ENCODE measurements at places on chromosomes 12 and 14.

- no peak for DNase-seq
Observed at GRCh38 chr12:99619389-99620158, 28.0 kb upstream of the GARIN6 start.

DNA sequence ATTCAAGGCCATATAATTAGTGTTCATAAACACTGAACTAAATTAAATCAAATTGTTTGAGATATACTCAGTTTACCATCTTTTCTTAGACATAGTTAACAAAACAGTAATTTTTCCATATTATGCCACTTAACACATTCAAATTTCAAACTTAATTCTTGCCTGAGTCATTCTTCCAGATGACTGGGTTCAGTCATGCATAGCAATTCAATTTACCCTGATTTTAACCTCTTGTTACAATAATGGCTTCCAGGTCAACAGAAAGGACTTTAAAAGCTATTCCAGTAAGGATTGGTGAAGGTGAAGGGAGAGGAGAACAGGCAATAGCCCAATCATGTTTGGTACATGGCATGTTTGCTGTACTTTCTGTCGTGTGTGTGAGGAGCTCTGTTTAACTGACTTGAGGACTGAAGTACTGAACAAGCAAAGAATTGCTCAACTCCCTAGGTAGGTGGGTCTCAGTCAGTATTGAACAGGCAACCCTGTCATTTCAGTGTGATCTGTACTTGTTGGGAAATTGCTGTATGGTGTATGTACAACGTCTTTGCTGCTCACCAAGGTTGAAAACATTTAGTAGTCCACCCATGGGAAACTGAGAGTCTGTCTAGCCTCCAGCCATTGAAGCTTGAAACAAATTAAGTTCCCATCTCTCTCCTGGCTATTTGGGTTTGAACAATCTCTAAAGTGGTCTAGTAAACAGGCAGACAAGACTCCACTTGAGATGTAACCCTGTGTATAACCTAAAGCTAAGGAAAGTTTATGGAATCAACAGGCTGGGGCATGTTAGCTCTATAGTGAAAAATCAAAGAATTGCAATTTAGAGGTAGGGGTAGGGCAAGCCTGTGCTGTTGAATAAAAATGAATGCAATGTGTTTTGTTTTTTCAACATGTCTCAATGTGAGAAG, 327.2 kb downstream of the BTG1 start:
- DNase-seq = no peak

DNA sequence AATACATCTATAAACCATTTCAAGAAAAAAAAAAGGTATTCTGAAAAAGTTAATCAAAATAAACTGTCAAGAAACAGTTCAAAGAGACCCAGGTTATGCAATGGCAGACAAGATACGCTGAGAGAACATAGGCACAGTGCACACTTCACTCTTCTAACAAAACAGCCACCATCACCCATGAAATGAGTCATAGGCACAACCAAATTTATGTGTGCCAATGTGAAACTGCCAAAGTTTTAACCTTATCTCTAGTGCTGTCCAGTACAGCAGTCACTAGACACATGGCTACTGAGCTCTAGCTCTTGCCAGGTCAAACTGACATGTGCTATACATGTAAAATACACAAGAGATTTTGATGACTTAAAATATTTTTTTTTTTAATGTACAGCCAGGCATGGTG, 1.4 kb downstream of the CEP128 start:
- no peak for DNase-seq

DNA sequence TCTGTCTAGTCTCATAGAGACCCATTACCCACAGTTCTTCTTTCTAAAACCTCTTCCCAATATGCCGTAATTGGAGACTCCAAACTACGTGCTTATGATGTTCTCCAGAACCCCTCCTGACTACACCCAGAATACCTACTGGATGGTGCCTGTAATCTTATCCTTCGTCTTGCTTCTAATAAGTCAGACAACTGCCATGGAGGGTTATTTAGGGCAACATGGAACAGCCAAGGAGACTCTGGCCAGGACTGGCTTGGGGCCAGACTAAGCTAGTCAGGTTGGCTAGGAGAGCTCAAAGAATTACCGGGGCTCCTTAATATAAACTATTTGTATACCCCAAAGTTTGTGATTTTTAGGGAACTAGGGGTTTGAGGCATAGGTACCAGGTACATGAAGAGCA, 6.8 kb downstream of the PFKM start:
- DNase-seq = no peak

- DNase-seq = no peak
Observed at GRCh38 chr14:24349742-24350141, 10.0 kb upstream of the RIPK3 start.

- no peak for DNase-seq
Observed at GRCh38 chr12:25981597-25981996, 23.1 kb downstream of the RASSF8 start.

- DNase-seq = peak; percentile 70
Observed at GRCh38 chr14:48771717-48772116, 814.5 kb downstream of the RPS29 start.

GRCh38 chr12:121812921-121813896, 9.4 kb downstream of the SETD1B start:
- DNase-seq = no peak

DNA sequence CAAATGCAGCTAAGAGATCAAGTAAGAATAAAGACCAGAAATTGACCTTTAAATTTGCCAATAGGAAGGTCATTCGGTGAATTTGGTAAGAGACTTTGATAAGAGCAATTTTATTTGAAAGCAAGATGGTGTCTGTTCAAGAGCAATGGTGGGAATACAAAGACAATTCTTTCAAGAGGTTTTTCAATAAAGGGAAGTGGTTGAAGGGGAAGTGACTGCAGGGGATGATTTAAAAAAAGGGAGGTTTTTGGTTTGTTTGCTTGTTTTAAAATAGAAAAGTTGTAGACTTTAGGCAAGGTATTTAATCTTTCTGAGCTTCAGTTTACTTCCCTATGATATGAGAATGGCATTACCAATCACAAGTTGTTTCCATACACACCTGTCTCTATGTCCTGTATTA, 4.3 kb upstream of the APPL2 start:
- no peak for DNase-seq

GRCh38 chr12:89405626-89406345, 53.5 kb upstream of the DUSP6 start:
- DNase-seq = no peak

DNA sequence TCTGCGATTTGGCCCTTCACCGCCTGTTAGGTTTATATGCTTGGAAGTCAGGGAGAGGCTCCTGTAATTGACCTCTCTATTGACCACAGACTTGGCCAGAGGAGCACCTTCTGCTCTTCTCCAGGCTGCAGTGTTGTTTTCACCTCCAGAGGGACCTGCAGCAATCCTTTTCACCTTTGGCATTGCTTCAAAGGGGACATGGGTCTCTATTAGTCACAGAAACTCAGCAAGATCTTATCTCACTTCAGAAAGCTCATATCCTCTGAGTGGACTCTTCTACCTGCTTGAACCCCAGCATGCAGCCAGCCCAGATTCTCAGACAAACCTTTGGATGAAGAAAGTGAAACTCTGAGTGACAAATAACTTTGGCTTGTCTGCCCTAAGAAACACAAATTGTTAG, 339.3 kb downstream of the NRXN3 start:
- no peak for DNase-seq

GRCh38 chr14:74977164-74977900, 21.9 kb upstream of the PGF start:
- DNase-seq = no peak

DNA sequence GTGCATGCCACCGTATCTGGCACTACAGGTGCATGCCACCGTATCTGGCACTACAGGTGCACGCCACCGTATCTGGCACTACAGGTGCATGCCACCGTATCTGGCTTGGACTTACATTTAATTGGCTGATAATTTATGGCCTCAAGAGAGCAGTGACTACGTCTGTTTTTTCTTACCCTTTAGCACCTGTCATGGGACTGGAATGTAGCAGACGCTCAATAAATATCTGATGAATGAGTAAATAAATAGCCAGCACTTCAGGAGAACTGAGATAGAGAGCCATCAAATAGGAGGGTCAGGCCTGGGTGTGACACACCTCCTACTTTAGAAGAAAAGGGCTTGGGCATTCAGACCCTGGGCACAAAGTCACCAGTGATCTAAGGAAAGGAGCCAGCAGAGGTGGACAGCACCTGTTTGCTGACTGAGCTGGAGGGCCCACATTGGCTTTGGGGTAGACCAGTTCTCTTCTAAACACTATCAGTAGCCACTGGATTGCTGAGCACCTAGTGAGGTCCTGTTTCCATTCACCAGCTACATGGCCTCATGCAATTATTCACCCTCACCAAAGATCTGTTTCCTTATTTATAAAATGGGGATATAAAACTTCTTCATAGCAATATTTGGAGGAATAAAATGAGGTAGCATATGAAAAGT, 50.1 kb downstream of the RFX4 start:
- DNase-seq = no peak

- no peak for DNase-seq
Observed at GRCh38 chr12:45368841-45369489, 153.1 kb downstream of the ANO6 start.

DNA sequence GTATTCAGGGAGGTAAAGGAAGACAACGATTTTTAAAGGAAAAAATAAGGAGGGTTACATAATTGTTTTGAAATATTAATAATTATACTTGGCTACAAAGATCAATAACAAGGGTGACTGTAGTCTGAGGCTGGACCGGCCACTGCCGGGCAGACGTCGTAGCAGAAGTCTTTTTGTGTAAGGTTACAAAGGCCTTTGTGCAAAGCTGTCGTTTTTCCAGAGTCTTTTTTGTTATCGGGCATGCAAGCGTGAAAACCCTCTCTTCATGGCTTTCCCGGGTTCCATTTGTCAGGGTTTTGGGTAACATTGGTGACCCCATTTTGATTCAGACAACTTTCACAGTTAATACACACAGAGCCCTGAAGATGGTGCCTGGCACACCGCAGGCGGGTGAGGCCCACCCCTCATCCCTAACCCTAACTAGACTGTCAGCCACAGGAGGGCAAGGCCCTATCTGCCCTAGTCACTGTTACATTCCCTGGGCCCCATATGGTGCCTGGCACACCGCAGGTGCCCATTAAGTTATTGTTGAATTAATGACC, 31.3 kb downstream of the RILPL1 start:
- DNase-seq = no peak

GRCh38 chr12:90621927-90622326, 333.0 kb downstream of the CCER1 start:
- no peak for DNase-seq

DNA sequence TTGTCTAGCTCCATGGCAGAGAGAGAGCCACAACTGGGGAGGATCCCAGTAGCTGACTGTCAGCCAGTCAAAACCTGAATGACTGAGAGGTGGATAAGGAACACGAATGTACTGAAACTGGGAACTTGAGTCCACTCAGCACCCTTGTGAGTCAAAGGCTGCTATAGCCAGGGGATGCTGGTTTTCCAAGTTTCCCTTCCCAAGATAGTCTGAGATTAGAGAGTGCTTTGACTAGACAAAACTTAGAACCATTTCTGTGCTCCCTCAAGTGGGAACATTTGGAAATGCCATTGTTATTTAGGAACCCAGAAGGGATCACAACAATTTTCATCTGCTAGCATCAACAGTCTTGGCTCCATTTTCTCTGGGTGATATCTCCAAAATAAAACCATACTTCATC, 4.0 kb downstream of the PRKAG1 start:
- no peak for DNase-seq

DNA sequence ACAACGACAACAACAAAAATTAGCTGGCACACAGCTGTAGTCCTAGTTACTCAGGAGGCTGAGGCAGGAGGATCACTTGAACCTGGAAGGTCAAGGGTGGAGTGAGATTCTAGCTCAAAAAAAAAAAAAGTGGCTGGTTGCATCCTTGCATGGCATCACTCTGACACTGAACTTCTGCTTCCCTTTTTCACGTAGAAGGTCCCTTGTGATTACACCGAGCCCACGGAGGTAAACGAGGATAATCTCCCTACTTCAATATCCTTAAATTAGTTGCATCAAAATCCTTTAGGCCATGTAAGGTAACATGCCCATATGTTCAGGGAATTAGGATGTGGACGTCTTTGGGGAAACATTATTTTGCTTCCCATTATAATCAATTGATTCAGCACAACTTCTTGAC, 4.0 kb upstream of the PPP4R4 start:
- no peak for DNase-seq

DNA sequence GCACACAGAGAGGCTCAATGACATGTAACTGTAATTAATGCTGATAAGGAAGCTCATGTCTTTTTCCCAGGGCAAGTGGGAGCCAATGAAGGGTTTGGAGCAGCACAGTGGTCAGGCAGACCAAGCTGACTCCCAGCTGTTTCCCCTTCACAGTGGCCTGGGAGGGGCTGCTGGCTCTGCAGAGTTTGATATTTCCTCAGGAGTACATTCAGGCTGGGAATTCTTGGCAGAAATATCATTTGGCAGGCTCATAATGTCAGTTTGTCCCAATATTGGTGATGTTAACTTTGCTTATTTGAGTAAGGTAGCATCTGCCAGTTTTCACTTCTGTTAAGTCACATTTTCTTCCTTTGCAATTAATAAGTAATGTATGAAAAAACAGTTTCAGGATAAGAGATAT, 247.0 kb downstream of the EMP1 start:
- no peak for DNase-seq

DNA sequence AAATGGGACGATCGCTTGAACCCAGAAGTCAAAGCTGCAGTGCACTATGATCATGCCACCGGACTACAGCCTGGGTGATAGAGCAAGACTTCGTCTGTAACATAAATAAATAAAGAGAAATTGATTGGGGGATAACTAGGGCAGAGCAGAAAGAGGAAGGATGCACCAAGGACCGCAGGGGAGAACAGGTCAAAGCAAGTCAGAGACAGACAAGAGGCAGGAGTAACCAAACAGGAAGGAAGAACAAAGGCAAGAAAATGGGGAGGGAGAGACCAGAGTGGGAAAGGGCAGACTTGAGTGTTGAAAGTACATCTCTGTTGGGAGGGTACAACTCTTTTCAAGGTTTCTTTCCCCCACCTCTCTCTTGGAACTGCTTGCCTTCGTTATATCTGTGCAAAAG, 50.8 kb upstream of the ELK3 start:
- no peak for DNase-seq

- peak; percentile 3 for DNase-seq
Observed at GRCh38 chr12:17215759-17216570, 610.0 kb upstream of the LMO3 start.

- DNase-seq = no peak
Observed at GRCh38 chr14:92575061-92575747, 61.6 kb downstream of the RIN3 start.

DNA sequence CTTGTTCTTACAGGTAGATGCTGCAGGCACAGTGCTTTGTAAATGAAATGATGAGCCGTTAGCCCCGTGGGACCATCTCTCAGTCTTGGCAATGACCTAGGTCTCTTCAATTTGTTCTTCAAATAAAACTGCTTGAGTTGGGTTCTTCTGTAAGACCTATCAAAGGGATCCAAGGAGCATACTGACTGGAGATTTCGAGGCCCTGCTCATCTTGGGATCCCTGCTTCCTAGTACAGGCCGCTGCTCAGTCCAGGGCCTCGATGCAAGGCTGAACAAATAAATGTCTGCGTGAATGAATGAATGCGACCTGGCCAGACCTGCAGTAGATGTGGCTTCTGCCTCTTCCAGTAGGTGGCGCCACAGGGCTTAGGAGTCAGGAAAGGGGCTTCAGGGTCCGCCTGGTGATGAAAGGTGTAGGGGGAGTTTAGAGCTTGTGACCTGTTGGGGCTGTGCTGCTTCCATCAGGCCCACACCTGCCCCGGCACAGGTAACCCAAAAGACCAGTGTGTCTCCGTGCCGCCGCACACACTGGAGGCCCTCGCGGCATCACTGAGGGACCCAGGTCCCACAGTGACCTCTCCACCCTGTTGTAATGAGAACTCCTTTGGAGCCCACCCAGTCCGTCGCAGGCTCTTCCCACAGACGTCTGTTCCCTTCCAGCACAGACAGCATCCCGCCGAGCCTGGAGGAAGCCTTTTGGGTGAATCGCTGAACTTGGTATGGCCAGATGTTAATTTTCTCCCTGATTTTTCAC, 4.4 kb downstream of the CACNA1C start:
- DNase-seq = no peak

All from spinal cord (tissue), 10 donors.